Esophagus squamous epithelium (tissue), 5 donors: ENCODE measurements at places on chromosomes 11 and 22.

DNA sequence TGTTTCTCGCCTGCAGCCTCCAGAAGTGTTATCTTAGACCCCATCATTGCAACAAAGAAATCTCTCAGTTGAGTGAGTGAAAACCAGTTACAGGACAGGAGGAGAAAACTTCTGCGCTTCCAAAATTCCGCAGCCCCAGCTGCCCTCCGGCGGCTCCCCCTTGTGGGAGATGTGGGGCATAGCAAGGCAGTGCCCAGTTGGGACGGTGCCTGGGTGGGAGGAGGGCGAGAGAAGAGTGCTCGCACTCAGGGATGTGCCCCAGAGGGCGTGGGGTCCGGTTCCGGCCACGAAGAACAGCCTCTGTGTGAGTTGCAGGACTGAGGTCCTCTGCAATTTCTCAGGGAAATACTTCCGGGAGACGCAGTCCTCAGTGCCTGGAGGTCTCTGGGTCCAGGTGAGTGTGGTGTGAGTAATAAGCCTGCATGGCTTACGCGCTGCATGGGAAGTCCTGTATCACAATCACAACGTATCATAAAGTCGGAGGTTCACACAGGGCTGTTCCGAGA lies 87.0 kb upstream of the BLID start:
- no peak for DNase-seq

DNA sequence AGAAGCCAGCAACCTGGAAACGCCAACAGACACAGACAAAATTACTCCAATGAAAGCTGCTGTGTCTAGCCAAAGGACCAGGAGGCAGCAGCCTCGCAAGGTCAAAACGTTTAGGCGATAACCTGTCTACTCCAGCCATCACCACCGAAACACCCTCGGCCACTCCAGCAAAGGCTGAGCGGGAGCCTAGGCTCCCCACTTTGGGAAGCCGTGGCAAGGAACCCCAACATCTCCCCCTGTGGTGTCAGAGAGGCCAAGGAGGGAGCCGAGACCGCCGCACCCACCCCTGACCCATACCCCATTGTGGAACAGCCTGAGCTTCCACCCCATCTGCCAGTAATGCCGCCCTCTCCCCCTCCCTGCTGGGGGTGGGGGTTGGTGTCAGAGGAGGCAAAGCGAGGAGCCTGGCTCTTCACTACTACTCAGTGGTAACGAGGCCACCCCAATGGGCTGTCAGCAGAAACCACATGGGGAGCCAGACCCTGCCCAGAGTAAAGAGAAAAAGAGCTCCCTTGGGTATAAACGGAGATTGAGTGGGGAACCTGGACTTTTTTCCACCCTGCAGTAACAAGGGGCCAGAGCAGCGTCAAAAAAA lies 33.9 kb upstream of the SEPTIN5 start:
- DNase-seq: no peak

DNA sequence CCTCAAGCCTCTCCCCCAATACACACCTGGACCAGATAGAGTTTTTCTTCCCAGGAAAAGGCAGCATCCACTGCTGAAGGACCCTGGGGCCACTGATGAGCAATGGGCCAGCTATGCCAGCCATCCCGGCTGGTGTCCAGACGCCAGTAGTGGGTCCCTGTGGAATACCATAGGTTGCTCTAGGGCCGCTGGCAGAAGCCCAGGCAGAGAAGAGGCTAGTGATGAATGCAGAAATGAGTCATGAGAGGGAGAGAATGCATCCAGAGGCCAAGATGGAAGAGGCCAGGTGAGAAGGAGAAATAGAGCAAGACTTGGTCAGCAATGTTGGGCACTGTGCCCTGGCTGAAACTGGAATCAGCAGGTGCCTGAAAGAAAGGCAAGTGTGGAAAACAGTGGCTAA lies 8.9 kb downstream of the HPX start:
- no peak for DNase-seq

DNA sequence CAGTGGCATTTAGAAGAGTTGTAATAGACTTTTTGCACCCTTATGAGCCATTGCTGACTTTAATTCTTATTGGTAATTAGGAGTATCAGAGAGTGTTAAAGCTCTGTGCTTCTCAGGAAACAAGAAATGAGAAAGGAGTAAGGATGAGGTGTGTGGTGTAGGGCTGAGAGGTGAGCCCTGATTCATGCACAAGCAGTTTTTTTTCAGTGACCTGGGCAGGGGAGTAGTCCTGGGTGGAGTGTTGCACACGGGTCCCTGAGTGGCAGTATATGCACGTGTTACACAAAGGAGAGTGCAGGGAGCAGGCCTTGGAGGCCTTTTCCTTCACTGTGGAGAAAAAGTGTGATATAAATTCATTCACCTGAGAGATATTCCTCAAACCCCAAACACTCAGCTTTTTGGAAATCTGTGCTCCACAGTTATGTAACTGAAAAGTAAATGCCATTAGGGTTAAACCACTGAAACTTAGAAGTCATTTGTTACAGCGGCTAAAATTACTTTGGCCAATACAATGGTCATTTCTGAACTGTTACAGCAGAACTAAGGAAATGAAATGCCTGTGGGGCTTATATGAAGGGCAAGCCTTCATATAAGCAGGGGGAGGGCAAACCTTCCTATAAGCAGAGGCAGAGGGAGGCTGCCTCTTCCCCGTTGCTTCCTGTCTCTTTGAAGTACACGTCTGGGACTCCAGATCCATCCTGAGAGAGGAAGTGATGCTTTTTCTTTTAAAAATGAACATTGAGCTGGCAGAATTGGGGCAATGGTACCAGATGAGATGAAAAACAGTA lies 62.6 kb upstream of the OLFML1 start:
- DNase-seq: no peak

DNA sequence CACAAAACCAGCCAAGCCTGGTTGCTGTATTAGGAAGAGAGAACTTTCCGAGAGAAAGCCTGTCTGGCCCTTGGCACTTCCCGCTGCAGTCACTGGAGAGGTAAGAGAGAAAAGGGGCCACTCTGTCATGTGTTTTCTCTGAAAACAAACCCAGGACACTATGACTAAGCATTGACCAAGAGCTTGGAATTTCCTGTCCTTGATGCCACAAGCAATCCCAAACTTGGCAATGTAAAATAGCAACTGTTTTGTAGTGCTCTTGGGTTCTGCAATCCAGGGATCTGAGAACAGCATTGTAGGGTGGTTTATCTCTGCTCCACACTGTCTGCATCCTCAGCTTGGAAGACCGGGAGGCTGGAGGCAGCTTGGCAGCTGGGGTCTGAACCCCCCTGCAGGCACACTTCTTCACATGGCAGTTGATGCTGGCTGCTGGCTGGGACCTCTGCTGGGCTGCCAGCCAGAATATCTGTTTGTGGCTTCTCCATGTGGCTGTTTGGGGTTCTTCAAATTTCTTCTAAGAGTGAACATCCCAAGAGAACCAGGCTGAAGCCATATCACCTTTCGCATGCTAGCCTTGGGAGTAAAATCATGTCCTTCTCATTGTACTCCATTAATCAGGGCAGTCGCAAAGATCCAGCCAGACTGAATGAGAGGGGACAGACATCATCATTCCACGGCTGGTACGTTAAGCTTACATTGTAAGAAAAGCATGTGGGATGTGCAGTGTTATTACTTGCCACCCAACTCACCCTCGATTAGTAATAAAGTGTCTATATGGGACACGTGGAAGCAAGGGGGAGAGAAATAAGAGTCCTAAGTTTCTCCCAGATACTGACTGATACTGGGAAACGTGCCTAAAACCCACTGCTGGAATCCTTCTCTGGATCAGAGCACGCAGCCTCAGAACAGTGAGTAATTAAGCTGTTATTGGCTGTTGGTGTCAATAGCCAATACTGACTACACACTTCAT lies 537.4 kb upstream of the B3GAT1 start:
- DNase-seq: no peak

DNA sequence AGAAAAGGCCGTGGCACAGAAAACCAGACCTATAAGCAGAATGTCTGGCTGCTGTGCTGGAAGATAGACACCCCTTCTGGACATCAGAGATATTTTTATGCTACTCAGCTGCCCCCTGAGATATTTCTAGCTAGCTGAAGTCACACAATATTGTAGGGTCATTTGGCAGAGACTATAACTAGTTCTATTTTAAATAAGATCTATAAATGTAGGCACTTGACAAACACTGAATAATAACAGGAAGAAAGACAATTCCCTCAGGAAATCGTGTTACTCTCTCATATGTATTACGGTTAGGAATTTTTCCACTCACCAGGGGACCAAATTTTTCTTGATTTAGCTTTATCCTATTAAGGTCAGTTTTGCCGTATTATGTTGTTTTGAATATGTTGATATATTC lies 845.4 kb downstream of the OPCML start:
- no peak for DNase-seq

DNA sequence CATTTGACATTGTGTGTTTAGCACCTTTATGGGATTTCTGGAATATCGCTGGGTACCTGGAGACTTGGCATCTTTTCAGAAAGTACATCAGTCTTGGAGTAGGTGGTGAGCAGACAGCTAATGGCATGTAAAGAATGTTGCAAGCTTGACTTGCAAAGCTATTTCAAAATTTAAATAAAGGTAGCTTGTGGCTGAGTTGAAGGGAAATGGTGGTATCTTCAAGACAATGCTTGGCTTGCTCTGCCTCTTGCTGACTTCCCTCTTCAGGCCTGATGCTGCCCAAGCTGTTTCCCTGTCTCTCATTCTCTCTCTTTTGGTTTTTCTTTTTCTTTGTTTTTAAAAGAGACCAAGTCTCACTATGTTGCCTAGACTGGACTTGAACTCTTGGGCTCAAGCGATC lies 13.2 kb downstream of the ZNRF3 start:
- no peak for DNase-seq

DNA sequence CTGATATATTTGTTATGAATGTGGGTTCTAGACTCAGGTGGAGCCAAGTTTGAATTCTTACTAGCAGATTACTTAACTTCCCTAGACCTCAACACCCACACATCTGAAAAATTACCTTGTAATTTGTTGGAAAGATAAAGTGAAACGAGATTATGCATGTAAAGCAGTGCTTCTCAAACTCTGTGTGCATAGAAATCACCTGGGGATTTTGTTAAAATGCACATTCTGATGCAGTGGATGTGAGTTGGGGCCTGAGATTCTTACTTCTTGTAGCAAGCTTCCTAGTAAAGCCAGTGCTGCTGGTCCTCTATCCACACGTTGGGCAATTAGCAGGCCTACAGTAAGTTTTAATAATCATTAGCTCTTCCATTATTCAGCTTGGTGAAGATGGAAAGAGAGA lies 15.1 kb upstream of the CEP295 start:
- no peak for DNase-seq

- no peak for DNase-seq
Measured at GRCh38 chr11:120817158-120817557, 206.7 kb upstream of the TBCEL start.

- DNase-seq: no peak
Measured at GRCh38 chr11:2527621-2528291, 82.9 kb downstream of the KCNQ1 start.

DNA sequence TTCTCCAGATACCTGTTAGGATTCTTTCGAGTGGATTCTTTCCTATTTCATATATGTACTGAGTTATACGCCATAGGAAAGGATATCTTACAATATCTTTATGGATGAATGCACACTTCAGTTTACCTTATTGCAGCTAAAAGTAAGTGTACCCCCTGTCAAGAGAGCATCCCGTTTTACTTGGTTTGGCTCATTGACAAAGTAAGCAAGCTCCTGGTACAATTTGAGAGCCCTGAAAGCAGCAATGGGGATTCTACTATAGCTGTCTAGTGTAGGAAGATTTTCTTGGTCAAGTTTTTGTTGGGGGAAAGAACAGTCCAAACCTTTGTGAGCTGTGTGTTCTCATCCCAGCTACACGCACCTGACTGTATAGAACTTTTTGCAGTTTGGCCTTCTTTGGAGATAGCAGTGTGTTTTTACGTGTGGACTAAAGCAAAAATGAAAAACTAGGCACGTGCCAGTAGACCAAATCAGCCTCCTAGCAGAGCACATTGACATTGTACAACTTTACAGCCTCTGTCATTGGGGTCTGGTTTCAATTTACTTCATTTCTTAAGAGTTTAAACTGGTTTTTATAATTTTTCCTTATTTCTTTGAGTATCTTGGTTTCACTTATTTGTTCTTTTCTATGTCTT lies 44.0 kb downstream of the PPP6R3 start:
- DNase-seq: no peak

GRCh38 chr11:86176165-86176884 lies 68.2 kb upstream of the EED start:
- DNase-seq: no peak

DNA sequence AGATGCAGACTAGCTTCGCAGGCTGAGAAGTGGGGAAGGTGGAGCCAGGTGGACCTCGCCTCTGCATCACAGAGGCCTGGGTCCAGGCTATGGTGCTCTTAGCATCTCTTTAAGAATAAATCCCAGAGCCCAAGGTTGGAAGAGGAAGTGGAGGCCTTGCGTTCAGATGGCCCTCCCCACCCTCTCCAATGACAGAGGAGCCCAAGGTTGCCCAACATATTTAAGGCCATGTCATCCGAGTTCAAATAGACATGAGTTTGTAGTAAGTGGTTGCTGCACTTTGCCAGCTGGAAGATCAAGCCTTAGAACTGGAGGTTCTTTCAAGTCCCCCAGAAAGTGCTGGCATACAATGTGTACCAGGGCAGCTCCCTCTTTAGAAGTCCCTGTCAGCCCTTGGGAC lies 47.1 kb upstream of the HORMAD2 start:
- no peak for DNase-seq

GRCh38 chr11:126394036-126394435 lies 38.5 kb downstream of the ST3GAL4 start:
- DNase-seq: no peak

DNA sequence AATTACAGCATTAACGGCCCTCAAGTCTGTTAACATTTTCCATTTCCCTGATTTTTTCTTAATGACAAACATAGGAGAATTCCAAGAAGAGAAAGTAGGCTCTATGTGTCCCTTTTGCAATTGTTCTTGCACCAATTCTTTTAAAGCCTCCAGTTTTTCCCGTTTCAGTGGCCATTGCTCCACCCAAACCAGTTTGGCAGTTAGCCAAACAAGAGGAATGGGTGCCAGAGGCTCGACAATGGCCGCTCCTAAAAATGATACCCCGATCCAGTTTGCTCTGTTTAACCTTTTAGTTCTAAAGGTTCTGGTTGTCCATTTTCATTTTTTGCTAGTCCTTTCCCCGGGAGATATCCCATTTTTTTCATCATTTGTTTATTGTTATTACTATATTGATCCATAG lies 6.7 kb upstream of the DNAJB13 start:
- DNase-seq: no peak

- DNase-seq: no peak
Measured at GRCh38 chr11:117189941-117190544, 9.1 kb upstream of the TAGLN start.

DNA sequence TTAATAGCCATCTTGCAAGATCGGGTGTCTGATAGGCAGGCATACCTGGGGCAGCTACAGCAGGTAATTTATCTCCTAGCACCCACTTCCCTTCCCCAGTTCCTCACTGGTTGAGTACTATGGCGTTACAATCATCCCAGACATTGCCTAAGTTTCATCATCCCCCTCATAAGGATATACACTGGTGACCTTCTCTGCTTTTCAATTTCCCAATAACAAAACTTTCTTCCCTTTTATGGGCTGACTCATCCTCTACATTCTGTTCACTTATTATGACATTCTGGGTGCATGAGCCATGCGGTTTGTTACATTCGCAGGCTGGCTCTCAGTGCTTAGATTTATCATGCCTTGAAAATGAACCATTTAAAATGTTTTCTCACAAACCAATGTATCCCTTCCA lies 5.0 kb upstream of the MRPL11 start:
- no peak for DNase-seq

- no peak for DNase-seq
Measured at GRCh38 chr11:119338318-119338890, 2.3 kb downstream of the C1QTNF5 start.
